Naive thymus-derived CD4-positive, alpha-beta T cell (primary cell): ENCODE measurements at places on chromosomes 6 and 20.

DNA sequence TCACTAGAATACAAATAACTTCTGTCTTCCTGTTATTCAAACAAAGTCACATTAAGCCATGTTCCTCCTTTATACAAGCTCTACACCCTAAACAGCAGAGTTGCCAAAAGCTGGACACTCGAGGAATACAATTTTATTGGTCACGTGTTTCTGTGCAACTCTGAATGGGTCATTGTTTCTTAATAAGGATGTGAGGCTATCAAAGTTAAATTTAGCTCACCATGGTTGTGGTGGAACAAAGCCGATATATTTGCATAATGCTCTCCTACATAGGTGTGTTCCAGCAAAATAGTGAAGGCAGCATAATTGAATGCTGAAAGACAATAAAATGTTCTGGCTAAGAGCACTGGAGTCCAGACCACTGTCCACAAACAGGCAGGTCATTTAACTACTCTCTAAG, 36.9 kb upstream of the CD2AP start:
- H3K4me3 ChIP-seq, result no peak overlapping the region
- no peak for DNase-seq
- no peaks in the 10 kb centered on the region for H3K27me3 ChIP-seq
- H3K36me3 ChIP-seq, result no peaks in the 10 kb centered on the region
- H3K4me1 ChIP-seq, result no peaks in the 10 kb centered on the region

DNA sequence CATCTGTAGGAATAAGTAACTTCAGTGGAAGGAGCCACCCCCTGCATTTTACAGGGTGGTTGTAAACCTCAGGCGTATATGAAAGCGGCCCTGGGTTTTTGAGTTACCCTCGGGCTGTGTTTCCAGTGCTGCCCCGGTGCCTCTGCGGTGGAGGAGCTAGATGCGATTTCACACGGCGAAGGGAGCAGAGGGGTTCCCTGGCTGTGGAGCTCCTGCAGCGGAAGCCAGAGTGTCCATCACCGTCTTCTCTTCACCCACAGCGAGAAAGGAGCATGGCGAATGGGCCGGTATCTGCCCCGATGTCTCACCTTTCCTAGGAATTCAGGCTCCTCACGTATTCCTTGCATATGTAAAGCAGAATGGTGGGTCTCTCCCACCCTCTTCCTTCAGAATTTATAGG, 253.6 kb downstream of the THBS2 start:
- no peak overlapping the region for H3K27ac ChIP-seq
- no peak for DNase-seq
- no peaks in the 10 kb centered on the region for H3K36me3 ChIP-seq
- no peaks in the 10 kb centered on the region for H3K27me3 ChIP-seq

GRCh38 chr6:170221753-170222400, 69.0 kb downstream of the DLL1 start:
- no peaks in the 10 kb centered on the region for H3K27me3 ChIP-seq
- peaks cover 6% of the 10 kb centered on the region for H3K4me1 ChIP-seq

- H3K4me3 ChIP-seq, result no peak overlapping the region
- no peaks in the 10 kb centered on the region for H3K27me3 ChIP-seq
- H3K4me1 ChIP-seq, result no peaks in the 10 kb centered on the region
Measured at GRCh38 chr6:116307001-116307400, 27.3 kb upstream of the TSPYL1 start.
